ENCODE measurements at places on chromosomes 3 and 15.

GRCh38 chr15:49904296-49904695 lies 214.7 kb downstream of the ATP8B4 start:
- DNase-seq: no peak

GRCh38 chr3:194102436-194102835 lies 33.5 kb upstream of the HES1 start:
- no peak for DNase-seq

DNA sequence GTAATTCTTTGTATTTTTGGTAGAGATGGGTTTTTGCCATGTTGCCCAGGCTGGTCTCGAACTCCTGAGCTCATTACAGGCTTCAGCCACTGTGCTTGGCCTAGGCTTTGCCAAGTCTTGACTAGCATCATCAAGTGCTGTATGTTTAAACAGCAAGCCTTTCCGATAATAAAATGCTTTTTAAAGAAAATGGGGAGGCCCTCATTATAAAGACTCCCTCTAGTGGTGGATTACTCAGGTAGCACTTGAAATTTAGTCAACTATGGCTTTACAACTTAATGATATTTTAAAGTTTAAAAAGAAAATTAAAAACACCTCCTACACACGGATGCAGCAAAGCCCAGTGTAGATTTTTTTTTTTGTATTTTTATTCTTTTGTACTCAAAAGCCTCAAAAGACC lies 213.6 kb downstream of the GAP43 start:
- no peak for DNase-seq

GRCh38 chr3:112496366-112497067 lies 2.8 kb downstream of the BTLA start:
- DNase-seq: no peak

GRCh38 chr15:52784799-52785671 lies 5.1 kb downstream of the ONECUT1 start:
- DNase-seq: no peak

- DNase-seq: no peak
Measured at GRCh38 chr15:73737535-73737934, 15.6 kb downstream of the INSYN1 start.

DNA sequence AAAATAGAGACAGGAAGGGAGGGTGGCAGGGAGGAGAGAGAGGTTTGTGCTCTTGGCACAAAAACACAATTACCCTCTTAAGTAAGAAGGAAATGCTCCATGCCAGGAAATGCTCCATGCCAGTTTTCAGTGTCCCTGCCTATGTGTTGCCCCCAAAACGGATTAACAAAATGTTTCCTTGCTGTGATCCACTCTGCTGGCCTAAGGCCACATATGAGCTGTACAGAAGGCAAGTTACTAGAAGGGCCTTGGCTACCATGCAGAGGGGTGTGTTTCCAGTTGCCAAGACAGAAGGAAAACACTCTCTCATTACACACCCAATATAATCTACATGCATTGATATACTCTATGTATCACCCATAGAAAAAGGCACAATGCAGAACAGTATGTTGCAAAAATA lies 98.2 kb upstream of the PTPRG start:
- DNase-seq: no peak

- DNase-seq: no peak
Measured at GRCh38 chr15:66758844-66759243, 56.8 kb downstream of the SMAD6 start.

- DNase-seq: no peak
Measured at GRCh38 chr3:150104564-150104963, 133.9 kb upstream of the PFN2 start.

DNA sequence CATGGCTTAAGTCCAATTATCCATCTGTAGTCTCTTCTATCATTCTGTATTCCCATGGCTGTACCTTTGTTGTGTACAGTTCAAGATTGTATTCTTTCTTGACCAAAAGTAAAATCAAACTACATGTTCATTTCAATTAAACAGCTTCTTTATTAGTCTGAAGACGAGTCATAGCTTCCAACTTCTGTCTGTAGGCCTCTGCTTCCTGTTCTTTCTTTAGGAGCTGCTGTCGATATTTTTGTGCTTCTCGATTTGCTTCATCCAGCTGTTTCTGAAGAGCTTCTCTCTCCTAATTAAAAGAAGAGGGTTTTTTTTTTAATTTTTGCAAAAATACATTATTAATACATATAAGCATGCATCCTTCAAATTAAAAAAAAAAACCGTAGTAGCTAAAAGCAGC lies 13.0 kb upstream of the HDC start:
- DNase-seq: no peak

- no peak for DNase-seq
Measured at GRCh38 chr3:157127268-157127667, 32.7 kb downstream of the CCNL1 start.

- DNase-seq: no peak
Measured at GRCh38 chr3:168362156-168362555, 266.4 kb upstream of the GOLIM4 start.

DNA sequence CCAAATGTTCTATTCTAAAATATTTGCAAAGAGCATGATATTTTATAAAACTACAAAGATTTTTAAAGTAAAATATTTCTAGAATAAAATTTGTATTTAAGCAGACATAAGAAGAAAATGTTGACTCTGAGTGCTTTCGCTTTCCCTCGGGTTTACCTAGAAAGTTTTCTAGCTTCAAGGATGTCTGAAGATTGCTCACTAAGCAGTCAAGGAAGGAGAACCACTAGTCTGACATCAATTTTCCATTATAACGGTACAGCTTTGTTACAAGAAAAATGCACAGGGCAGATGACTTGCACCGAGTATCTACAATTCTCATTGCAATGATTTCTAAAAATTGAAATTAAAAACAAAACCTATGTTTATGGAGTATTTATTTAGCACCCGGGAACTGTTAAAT lies 14.2 kb downstream of the GPR15 start:
- DNase-seq: no peak

- DNase-seq: no peak
Measured at GRCh38 chr3:8359133-8359532, 142.5 kb upstream of the LMCD1 start.

DNA sequence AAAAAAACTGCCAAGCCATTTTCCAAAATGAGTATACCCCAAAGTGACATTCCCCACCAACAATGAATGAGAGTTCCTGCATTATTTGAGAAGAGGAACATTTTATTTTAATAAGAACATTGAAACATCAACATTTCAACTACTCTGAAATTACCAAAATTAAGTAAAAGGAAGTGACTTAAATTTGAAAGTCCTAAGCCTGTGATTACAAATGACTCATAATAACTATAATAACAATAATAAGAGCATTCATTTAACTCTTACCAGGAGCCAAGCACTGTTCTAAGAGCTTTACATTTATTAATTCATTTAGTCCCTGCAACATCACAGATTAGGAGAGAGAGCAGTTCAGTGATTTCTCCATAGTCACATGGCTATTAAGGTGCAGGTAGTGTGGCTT lies 32.4 kb downstream of the LRRC28 start:
- DNase-seq: no peak

DNA sequence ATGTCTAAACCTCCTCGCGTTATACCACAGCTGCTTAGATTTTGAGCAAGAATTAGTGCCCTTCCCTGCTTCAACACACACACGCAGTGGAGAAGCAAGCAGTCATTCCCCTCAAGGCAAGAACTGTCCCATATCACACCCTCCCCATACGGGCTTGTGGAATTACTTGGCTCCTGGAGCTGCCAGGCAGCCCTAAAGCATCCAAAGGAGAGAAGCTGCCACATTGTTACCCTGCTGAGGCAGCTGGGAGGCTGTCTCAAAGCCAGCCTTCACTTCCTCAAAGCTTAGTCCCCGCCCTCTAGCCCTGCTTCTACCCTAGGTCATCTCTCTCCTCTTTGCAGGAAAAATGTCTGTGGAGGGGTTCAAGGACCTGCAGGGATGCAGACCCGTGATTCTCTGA lies 153.4 kb downstream of the RORA start:
- DNase-seq: no peak

DNA sequence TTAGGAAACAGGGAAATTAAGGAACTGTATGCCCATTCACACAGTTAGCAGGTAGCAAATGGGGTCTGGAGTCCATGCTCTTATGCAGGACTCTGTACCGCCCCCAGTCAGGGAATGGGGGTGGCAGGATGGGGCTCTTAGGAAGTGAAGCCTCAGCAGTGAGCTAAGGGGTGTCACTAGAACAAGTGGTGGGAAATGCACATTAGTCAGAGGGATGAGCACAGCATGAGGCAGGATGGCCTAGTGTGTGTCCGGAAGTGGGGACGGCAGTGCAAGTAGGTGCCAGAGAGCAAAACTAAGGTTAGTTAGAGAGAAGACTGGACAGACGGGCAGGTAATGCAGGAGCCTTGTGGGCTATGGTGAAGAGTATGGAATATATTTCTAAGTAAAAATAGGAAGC lies 60.7 kb downstream of the ST3GAL6 start:
- no peak for DNase-seq

DNA sequence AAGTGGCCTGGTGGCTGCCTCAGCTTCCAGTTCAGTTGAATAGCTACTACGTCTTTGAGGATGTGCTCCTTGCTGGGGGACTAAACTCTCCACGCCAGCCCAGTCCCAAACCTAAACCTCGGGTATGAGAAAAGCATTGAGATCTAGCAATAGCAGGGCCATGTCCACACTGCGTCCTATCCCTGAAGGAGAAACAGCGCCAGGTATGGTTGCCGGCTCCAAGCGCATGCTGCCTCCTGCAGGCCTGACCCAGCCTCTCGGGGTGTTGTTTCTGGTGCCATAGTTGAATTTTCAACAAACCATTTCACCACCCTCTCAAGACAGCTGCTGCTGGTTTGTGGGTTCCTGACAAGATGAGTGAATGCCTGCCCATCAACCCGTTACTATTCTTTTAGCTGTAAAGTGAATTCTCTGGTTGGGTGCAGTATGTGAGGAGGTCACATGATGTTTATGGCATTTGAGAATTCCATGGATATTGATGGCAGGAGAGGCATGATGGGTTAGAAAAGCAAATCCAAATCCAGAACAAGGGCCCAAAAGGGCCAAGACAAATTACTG lies 13.0 kb upstream of the SLC28A1 start:
- no peak for DNase-seq

DNA sequence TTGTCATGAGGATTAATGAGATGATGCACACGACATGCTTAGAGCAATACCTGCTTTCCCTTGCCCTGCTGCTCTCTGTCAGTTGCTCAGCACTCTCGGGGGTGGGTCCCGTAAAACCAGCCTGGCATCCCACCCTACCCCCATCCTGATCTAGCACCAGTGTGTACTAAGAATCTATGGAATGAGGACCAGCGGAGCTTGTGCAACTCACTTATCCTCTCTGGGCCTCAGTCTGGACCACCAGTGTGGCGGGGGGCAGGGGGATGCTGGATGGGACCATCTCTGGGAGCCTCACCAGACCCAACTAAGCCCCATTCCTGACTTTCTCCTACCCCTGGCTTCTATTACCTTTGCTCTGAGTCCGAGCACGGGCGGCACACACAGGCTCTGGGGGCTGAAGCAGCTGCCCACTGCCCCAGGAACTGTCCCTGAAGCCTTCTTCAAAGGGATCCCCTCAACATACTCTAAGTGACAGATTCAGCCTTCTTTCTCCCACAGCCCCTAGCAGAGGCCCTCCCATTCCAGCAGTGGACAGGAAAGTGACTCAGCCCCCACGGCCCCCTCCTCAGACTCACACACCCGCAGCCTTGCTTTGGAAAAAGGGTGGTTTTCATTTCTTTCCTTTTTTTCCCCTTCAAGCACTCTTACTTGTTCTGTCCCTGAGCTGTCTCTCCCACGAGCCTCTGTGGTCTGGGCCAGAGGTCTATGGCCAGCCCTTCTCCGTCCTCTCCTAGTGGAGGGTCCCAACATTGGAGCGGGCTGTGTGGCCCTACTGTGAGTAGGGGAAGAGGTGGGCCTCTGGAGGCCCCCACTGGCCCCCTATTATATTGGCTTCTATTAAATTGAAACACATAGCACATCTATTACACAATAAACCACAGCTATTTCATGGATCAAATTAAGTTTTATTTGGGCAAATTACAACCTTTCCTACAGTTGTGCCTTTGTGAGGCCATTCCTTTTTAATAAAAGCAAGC lies 100.3 kb downstream of the SMAD6 start:
- DNase-seq: no peak

DNA sequence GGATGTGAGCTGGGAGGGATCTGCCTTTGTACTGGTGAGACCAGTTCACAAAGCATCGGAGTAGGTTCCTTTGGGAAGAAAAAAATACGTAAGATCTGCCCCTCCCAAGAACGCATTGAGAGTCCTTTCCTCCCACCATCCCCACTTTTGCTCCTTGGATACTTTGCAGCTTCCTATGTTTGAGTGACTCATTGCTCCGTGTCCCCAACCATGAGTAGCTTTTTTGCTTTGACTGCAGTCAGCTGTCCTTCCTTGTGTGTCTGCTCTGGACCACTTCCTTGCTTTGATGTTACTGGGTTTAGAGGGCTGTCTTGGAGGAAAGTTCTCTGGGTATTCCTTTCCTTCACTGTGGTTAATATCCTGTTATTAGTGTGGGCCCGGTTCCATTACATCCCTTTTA lies 43.2 kb upstream of the PTPN23 start:
- no peak for DNase-seq

DNA sequence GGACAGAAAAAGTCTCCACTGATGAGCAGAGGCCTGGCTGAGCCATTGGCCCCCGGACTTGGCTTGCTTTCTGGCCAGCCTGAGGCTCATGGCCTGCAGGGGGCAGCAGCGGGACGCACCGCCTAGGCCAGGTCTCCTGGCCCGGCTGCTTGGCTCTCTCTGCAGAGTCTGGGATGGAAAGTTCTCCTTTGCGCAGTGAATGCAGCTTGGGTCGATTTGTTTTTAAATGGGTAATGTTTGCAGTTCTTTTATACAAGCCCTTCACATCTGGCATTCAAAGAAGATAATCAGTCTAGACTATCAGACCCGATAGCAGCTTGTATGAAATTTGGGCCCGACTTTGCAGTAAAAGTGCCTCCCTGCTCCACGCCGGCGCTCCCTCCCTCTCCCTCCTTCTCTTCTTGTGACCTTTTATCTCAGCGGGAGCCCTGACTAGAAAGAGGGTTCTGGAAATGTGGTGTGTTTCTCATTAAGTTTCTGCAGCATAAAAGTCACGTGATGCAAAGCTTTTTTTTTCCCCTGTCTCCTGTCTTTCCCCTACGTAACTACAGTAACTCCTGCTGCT lies 59.9 kb downstream of the ZNF621 start:
- DNase-seq: peak; percentile 84

DNA sequence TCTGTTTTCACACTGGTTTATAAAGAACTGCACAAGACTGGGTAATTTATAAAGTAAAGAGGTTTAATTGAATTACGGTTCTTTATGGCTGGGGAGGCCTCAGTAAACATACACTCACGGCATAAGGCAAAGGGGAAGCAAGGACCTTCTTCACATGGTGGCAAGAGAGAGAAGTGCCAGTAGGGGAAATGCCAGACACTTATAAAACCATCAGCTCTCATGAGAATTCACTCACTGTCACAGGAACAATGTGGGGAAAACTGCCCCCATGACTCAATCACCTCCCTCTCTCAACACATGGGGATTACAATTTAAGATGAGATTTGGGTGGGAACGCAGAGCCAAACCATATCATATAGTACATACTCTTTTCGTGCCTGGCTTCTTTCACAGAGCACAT lies 42.4 kb downstream of the MAP2K1 start:
- DNase-seq: no peak

DNA sequence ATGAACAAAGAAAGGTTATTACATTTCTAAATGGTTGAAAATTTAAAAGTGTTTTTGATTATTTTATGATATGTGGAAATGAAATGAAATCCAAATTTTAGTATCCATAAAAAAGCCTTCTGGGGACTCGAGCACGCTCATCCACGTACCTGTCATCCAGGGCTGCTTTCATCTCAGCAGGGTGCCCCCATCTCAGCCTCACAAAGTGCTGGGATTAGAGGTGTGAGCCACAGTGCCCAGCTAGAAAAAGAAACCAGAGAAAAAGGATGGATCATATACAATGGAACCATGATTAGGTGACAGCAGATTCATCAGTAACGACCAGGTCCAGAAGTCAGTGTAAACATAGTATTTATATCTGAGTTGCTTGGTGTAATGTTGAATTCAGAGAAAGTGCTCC lies 49.7 kb downstream of the STARD5 start:
- DNase-seq: no peak
